NCI-H460 (cell line): ENCODE measurements at places on chromosomes 16 and 17. TPM values are rescaled to one million over a fixed set of nuclear protein-coding genes. Genes with fewer than 3 reads are reported as not detected.

GRCh38 chr17:41655611-41656111 is 31.3 kb upstream of the KRT17 start:
- no peak for DNase-seq

- DNase-seq = no peak
Observed at GRCh38 chr17:9671559-9671958, 26.2 kb downstream of the USP43 start.

DNA sequence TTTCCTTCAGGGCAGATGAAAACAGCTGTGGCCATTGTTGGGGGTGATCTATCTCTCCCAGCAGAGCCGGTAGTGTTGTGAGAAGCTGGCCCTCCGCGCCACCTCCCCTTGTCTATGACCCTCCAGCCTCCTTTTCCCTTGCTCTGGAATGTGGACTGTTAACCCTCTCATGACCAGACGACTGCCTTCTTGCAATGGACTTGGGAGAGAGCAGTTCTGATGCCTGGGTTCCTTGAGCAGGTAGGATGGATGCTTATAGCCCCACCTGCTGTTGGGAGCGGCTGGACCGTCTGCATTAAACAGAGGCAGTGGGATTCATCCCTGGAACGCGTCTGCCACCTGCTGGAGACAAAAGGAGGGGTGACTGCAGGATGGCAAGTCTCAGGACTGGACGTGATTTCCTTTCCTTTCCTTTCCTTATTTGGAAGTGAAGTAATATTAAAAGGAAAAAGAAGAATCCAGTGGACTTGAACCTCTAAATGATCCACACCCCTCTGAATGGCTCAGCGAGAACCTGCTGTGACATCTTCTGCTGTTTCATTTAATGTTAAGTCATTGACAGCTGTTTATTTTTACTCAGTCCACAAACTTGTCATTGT is 1.8 kb upstream of the SOST start:
- peak; percentile 94 for DNase-seq

GRCh38 chr17:62919388-62919787 is 46.6 kb upstream of the TANC2 start:
- DNase-seq = no peak

Gene SNAI3
- total RNA-seq = not detected in 2 replicates
